NCI-H187 treated with DMSO at 0.1 percent for 48 hours (cell line): ENCODE measurements at places on chromosomes 11 and 22.

DNA sequence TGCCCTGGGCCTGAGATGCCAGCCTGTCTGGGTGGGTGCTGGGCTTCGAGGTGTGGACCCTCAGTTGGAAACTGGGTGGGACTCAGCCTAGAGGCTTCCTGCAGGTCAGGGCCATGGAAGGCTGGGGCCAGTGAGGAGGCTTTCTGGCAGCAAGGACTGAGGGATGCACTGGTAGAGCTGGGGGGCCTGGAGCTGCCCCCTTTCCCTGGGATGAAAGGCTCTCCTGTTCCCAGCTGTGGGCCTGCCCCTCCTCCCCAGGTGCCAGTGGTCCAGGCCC is 2.5 kb downstream of the SEPTIN5 start:
- DNase-seq, result no peak

DNA sequence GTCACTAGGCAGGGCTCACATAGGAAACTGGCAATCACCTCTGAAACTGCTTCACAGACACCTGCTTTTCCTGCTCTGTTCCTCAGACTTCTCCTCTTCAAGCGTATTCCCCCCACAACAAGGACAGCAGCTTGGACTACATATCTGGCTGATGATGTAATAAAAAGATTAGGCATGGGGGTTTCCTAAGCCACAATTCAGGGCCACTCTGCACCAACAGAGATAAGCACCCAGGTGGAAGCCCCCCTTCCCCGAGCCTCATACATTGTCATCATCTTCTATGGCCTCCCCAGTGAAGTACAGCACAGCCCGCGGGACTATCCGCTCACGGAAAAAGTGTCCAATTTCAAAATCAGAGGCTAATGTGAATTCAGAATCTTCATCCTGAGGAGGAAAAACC is 25.0 kb upstream of the PHLDA2 start:
- no peak for DNase-seq

- no peak for DNase-seq
Measured at GRCh38 chr11:71977743-71978418, 20.8 kb upstream of the IL18BP start.

DNA sequence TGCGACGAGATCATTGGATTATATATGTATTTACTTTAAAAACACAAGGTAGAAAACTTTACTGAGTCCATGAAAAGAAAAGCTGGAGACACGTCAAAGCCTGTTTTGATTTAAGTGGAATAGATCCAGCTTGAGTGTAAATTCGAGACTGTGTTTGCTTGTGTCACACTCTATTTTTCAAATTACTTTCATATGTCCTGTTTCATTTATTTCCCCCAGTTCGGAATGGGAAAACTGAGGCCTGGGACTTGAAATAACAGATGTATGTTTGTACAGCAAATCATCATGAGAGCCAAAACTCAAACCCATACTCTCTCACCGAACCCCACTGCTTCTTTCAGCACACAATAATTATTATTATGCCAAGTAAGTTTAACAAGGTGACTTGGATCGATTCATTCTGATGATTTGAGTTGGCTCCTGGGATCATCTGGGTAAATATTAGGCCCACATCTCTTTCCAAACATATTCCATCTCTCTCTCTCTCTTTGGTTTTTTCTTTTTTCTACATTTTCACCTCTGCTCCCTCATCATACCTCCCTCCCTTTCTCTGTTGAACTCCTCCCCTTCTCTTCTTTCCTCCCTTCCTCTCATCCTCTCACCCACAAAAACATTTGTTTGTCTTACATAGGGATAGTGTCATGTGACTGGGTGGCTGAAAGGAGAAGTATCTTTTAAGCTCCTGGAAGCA is 21.2 kb downstream of the FZD4 start:
- no peak for DNase-seq

DNA sequence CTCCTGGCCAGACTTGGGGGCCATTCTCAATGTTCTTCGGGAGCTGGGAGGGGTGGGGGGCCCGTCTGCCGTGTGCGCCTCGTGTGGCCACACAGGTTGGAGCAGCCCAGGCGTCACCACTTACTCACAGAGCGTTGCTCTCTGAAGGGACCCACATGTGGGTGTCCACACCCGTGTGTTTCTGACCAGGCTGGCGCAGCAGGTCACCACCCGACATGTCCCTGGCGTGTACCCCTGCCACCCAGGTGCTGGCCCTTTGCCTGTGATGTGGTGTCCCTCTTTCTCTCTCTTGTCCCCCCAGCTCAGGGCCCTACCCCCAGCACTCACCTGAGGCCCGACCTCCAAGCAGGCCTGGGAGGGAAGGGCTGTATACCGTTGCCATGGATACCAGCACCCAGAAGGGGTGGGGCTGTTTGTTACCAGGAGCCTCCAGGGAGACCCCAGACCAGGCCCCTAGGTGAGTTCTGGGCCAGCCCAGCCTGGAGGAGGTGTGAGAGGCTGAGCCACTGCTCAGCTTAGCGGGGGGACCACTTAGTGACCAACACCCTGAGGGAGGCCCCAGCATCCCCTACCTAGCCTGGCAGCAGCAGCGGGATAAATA is 1.4 kb downstream of the LMNTD2 start:
- no peak for DNase-seq

DNA sequence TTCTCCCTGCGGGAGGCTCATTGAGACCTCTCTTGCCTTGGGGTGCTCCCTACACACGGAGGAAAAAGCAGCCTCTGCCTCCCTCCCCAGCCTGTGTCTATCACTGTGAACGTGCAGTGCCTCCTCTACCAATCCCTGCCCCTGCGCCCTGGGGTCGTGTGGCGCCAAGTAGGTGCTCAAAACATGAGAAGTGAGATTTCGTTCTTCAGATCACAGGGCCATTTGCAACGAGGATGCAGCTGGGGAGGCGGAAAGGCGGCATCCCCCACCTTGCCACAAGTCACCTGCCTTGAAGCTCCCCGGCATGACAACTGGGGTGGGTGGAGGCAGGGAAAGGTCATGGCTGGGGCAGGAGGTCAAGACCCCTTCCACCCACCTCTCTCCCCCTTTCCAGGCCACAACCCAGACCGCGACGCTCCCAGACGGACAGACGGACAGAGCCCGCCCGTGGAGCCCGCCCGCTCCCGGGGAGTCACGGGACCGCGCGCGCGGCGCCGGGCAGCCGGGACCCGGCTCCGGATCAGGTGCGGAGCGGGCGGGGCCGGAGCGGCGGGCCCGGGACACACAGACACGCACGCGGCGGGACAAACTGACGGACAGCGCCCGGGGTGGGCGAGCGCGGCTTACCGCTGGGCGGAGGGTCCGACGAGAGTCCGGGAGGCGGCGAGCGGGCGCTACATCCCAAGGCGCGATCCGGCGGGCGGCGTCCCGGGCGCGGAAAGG is 485 bp downstream of the KCNJ4 start:
- no peak for DNase-seq

- DNase-seq, result no peak
Measured at GRCh38 chr22:38035530-38035885, 21.7 kb upstream of the PICK1 start.

- no peak for DNase-seq
Measured at GRCh38 chr11:32584921-32585320, 1.3 kb downstream of the EIF3M start.

- no peak for DNase-seq
Measured at GRCh38 chr11:130802567-130802966, 113.7 kb downstream of the SNX19 start.

DNA sequence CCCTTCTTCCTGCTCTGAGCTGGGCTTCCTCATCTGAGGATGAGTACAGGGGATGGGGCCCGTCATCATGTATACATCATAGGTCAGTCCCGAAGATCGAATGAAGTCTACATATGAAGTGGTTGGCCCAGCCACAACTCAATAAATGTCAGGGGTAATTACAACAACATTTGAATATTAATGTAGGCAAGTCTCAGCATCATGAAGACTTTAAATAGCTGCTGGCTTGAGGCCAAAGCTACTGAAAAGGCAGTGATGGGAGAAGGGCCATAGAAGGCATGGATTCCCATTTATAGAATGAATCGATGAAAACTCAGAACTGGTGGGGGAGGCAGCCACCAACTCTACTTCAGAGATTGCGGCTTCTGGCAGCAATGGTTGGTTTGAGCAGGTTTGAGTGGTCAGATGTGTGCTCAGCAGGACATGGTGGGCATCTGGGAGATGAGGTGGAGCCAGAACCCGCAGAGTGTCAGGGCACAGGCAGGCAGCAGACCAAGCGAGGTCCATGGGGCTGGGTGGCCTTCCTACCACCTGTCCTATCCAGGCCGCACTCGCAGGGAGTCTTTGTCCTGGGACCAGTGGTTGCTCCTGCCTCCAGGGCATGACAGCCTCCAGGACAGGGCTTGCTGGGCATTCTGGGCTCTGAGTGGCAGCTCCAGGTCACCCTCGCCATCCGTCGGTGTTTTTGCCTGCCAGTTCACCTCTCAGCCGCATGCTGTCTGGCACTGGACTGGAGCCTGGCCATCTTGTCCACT is 919.1 kb downstream of the TBC1D22A start:
- DNase-seq, result no peak

GRCh38 chr11:10623797-10624761 is 55.6 kb upstream of the LYVE1 start:
- DNase-seq, result peak; percentile 41

DNA sequence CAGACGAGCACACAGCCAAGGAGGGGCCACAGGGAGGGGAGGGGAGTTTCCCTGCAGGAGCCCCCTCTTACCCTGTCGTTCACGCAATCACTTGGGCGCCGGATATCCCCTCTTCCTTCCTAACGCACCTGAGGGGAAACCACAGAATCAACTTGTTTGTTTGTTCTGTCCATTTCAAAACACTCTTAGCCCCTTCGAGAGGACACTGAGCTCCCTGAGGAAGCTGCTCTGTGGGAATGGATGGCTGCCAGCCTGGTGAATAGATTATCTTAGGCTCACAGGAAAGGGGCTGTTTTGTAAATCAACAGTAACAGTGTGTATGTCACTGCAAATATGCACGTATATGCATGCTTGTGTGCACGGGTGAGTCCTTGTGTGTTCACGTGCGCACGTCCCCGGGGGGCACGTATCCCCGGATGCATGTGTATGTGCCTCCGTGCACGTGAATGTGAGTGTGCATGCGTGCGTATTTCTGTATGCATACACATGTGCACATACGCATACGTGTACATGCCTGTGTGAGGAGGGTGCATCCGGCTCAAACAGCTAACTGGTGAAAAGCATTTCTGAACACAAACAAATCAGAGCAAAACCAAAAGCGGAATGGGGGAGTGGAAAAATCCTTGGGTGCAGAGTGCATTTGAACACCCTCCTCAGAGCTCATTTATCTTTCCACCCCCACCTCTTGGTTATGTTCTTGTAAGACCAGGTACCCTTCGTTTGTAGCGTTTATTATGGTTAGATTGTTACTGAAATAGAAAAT is 7.2 kb downstream of the ARSA start:
- no peak for DNase-seq

DNA sequence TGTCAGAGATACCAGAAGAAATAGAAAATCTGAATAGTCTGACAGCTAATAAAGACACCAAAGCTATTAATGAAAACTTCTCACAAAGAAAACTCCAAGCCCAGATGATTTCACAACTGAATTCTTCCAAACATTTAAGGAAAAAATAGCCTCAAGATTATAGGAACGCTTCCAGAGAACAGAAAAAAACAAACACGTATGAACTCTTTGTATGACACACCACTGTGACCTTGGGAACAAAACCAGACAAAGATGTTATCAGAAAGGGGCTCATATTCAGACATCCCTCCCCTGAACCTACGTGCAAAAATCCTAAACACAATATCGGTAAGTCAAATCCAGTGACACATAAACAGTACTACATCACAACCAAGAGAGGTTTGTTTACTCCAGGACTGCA is 23.5 kb downstream of the CERK start:
- DNase-seq, result no peak

GRCh38 chr22:45919504-45920286 is 57.3 kb downstream of the WNT7B start:
- DNase-seq, result no peak

DNA sequence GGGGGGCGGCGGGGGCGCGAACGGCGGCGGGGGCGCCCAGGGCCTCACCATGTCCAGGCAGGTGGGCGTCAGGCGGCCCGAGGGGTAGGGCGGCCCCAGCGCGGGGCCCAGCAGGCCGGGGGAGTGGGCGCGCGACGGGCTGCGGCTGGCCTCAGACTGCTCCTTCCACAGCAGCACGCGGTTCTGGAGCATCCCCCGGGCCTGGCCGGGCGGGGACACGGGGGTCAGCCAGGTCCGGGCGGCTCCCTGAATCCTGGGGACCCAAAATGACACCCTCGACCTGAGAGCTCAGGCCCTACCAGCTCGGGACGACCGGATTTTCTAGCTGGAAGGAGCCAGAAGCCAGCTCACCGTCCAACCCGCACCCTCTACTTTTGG is 5.5 kb upstream of the SLC16A8 start:
- no peak for DNase-seq
